ENCODE measurements at places on chromosomes 5 and 9.

GRCh38 chr9:137114613-137115393 lies at the start of gene DPP7:
TSS of gene DPP7 (minus strand) at chr9:137114733. CDS start at chr9:137114713, 20 bp downstream.
- DNase-seq, result no peak

DNA sequence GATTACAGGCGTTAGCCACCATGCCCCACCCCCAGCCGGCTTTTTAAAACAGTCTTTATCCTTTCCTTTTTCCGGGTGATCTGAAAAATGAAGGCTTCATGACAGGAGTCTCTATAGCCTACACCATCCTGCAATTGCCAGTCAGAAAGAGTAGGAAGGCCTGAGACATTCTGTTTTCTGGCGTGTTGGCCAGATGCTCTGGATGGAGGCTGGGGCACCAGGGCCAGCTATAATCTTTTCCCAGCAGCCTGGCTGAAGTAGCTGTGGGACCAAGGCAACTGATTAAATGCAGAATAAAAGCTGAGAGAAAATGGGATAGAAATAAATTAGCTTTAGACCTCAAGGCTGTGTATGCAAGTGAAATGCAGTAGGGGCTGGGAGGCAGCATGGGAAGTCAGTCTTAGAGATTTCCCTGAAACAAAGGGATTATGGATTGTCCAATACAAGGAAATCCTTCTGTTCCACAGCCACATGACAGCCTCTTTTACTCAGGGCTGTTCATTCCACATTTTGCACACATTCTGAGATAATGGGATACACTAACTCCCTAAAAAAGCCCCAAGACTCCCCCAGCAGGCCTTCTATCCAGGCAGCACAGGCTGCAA lies 116.0 kb upstream of the LRRTM2 start:
- peak; percentile 55 for DNase-seq

- no peak for DNase-seq
These were observed 3.7 kb upstream of the LCN2 start for GRCh38 chr9:128145536-128145935.

- DNase-seq, result no peak
These were observed 1937.1 kb upstream of the WWC1 start for GRCh38 chr5:166354332-166354731.

- DNase-seq, result no peak
These were observed 81.9 kb upstream of the GLIS3 start for GRCh38 chr9:4381744-4382143.

GRCh38 chr5:111389390-111390082 lies 122.8 kb downstream of the STARD4 start:
- DNase-seq, result no peak

DNA sequence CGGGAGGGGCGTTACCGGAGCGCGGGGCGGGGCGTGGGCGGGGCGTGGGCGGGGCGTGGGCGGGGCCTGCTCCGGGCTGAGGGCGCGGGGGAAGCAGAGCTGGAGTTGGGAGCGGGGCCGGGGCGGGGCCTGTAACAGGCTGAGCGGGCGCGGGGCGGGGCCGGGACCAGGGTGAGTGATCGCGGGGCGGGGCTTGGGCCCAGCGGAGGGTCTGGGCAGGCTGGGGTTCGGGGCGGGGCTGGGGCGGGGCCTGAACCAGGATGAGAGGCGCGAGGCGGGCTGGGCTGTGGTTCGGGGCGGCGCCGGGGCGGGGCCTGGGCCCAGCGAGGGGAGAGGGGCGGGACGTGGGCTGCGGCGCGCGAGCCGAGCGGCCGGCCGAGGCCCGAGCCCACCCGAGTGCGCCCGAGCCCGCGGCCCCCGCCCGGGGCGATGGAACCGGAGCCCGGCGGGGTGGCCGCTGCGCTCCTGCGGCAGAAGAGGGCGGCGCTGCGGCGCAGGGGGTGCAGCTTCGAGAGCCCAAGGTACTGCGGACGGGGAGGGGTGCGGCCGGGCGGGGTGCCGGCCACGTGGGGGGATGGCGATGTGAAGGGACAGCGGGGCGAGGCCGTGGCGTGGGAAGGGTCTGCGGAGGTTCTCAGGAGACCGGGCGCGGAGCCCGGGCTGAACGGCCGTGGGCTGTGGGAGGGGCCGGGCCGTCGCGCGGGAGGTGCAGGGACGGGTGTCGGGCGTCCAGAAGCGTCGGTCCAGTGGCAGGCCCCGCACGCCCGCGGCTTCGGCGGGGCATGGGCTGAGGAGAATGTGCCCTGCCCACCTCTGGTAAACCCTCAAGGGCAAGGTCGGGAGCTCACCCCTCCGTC lies 39.5 kb upstream of the GARNL3 start:
- peak; percentile 99 for DNase-seq

Measured in WERI-Rb-1 (cell line).